ENCODE measurements at places on chromosomes 11 and 22.

GRCh38 chr11:95734009-95734572, 55.5 kb downstream of the FAM76B start:
- no peak for DNase-seq

DNA sequence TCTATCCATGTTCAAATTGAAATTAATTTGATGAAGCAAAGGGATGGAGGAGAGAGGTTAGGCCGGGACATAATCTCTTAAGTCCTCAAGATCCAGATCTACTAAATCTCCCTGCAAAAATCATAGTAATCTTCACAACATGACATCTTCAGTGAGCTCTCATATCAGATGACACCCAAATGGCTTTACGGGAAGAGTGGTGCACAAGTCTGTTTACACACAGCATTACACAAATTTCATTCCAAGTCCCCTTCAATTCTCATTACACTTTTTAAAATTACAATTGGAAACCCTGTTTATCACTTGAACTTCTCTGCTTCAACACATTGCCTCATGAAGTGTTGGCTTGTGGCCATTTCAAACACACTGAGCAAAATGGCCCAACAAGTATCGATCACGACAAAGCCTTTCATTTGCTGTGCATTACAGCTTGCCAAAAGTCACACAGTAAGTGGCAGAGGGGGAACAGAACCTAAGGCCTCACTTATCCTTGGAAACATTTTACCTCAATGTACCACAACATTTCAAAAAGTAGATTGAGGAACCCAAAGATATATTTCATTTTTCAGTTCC, 17.9 kb upstream of the TPH1 start:
- DNase-seq, result peak; percentile 94

- DNase-seq, result no peak
Measured at GRCh38 chr11:61922539-61922938, 5.2 kb upstream of the RAB3IL1 start.

DNA sequence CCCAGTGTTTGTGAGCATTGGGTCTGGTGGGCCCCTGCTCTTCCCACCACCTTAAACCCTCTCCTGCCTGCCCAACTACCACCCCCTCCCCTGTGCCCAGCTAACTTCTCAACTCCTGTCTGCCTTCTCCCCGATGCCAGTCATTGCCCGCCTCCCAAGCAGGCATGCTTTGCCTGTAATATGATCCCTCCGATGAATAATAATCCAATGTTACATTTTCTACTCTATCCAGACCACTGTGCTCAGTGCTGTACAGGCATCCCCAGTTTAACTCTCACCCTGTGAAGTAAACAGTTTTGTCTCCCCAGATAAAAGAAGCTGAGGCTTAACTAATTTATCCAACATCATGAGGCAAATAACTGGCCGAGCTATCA, 35.5 kb upstream of the OLFML1 start:
- no peak for DNase-seq

- DNase-seq, result no peak
Measured at GRCh38 chr11:25180187-25180586, 683.3 kb downstream of the LUZP2 start.

DNA sequence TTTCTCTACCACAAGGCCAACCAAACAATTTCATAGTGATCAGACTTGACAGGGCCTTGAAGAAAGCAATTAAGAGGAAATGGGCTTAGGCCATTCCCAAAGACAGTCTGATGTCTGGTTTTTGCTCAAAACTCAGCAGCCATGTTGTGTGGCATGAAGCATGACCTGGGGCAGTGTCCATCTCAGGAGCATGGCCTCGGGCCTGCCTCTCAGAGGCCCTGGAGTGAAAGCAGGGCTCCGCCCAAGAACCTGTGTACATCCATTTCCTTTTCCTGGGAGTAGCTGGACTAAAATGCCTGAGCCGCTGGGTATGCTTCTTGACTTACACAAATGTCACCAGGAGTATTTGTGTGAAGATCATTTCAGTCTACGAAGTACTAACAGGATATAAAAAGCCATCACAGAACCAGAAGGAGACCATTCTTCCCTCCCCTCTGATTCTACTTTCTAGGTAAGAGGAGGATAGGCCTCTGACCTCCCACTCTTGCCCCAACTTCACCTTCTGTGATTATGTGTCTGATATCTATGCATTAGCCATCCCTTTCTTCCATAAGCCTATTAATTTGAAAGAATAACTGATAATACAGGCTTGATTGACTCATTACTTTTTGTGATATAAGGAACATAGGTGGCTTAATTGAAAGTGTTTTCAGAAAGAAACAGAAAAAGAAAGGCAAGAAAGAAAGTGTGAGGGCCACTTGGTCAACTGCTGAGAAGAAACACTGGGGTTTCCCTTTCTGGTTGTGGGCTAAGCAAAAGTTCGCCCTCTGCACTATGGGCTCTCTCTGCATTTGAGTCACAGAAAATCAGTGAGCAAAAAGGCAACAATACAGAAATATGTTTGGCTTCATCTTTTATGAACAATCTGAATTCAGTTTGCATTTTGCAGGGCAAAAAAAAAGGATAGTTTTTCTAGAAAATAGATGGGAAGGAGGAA, 188.6 kb upstream of the MTMR2 start:
- DNase-seq, result no peak

- DNase-seq, result no peak
Measured at GRCh38 chr22:36398601-36399471, 11.1 kb upstream of the MYH9 start.

DNA sequence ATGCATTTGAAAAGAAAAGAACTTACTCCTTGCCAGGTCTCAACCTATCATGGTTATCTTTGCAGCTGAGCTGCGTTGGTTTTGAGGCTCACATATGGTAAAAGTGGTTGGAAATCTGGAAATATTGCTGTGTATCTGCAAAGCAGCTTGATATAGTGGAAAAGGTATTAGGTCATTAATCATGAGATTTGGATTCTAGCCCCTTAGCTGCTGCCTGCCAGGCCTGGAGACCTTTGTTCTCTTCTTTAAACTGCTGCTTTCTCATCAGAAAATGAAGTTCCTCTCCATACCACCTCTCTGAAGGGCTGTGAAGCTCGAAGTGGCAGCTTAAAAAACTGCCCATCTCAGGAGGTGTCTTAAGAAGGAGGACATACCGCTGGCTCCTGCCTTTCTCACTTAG, 5.7 kb downstream of the PPARA start:
- DNase-seq, result no peak

DNA sequence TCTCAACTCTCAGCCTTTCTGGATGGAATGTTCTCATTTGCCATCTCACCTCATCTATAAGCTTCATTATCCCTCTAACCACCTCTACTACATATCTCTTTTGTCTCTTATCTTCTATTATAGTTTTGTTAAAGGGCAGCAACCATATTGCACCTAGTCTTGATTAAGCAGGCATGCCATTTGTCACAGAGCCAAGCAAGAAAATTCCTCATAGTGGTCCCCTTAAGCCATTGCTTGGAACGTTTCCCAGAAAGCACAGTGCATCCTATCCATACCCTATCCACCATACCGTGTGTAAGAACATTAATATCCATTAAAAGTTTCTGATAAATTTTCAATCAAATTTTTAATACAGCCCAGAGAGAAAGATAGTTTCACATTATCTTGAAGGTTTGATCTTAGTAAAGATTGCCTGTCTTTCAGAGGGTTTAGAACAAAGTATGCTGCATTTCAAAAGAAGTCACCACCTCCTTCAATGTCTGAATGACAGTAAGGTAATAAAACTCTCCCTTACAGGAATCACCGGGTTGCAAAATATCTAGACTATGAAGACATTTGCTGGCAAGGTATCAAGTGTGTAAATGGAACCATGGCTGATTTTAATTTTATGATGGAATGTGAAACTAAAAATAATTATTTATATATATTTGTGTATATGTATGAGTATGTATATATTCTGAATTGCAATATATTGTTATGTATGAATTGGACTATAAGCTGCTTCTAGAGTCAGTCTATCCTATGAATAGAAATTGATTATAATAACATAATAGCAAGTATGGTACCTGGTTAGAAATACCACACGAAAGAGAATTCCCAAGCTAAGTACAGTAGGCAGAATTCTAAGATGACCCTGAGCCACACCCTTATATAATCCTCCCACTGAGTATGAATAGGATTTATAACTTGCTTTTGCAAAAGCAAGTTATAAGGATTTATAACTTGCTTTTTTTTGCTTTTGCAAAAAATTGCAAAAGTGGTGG, 1296.3 kb downstream of the LRRC4C start:
- DNase-seq, result no peak

DNA sequence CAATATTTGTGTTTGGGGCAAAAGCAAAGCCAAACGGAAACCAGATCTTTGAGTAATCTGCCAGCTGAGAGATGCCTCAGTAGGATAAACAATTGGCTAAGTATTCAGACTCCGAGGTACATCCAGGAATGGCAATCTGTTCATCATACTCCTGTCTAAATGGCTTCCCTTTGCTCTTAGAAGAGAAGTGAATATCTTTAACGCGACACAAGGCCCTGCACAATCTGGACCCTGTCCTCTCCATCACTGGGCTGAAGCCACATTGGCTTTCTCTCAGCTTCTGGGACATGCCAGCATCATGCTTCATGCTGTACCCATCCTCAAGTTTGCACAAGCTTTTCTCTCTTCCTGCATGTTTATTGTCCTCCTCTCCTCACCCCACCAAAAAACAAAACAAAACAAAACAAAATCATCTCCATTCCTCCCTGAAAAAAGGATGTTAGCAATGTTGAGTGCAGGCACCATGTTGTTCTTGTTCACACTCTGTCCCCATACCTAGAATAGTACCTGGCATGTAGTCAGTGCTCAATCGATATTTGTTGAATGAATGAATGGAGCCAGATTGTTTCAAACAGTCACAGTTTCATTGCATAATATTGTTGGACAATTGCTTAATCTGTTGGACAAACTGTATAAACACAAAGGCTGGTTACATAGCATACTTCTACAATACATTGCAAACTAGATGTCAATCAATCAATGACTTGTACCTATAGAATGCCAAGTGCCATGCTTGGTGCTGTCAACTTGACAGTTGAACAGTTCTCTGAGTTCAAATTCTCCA, 38.2 kb upstream of the SESN3 start:
- DNase-seq, result no peak

DNA sequence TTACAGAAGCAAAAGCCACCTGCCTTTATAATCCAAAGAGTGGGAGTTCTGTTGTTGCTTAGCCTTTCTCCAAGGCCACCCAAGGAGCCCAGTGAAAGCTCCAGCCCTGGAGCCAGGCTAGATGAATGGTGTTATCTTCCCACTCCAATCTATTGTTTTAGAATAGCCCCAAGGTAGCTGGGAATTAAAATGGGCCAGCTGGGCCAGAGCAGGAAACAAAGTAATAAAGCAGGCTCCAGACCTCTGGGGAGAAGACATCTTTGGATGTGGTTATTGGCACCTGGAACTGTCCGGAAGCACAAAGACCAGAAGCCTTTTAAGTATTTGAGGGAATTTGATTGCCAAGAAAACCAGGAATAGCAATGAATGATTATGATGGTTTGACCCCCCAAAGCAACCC, 8.8 kb downstream of the C11orf96 start:
- DNase-seq, result no peak

- no peak for DNase-seq
Measured at GRCh38 chr11:1199241-1199750, 23.6 kb upstream of the MUC5B start.

DNA sequence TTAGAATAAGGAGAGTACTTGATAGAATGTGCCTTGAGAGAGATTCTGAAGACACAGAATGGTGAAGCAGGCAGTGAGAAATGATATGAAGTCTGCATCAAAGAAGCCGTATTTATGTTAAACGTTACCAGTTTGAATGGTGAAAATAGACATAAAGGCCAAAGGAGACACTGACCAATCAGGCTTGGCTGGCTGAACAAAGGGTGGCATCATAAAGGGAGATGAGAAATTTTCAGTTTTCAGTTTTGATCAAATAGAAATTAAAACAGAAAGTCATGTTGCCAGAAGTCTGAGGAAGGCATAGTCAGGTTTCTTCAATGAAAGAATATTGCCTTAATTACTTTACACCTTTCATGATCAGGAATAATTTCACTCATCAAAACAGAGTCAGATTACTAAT, 6.6 kb downstream of the OR51F1 start:
- DNase-seq, result no peak

DNA sequence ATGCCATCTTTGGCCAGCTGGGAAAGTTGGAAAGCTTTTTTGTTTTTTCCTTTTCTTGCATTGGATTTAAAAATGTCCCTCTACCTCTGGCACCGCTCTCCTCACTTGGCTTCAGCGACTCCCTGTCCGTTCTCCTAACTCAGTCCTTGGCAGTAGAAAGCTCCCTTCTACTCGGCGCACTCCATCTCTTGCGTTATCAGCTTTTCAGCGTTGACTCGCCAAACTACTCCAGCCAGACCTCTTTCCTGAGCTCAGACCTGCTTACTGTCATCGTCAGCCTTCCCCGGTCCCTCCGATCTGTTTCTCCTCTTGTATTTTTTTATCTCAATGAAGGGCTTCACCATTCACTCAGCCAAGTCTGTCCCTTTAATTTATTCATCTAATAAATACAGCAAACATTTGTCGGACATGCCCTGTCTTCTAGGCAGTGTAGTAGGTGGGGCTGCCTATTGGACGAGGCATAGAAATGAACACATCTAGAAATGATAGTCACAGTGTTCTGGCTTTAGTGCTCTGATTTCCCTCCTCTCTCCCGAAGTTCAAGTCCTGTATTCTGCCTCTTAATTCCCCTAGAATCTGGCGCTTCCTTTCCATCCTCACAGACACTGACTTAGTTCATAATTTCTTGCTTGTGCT, 839 bp downstream of the CEP164 start:
- DNase-seq, result peak; percentile 8

- DNase-seq, result no peak
Measured at GRCh38 chr22:48488149-48488551, 1339.5 kb downstream of the BRD1 start.

GRCh38 chr11:12103411-12104225, 6.8 kb upstream of the MICAL2 start:
- DNase-seq, result no peak

GRCh38 chr11:67282155-67282875, 6.8 kb upstream of the ANKRD13D start:
- DNase-seq, result no peak

DNA sequence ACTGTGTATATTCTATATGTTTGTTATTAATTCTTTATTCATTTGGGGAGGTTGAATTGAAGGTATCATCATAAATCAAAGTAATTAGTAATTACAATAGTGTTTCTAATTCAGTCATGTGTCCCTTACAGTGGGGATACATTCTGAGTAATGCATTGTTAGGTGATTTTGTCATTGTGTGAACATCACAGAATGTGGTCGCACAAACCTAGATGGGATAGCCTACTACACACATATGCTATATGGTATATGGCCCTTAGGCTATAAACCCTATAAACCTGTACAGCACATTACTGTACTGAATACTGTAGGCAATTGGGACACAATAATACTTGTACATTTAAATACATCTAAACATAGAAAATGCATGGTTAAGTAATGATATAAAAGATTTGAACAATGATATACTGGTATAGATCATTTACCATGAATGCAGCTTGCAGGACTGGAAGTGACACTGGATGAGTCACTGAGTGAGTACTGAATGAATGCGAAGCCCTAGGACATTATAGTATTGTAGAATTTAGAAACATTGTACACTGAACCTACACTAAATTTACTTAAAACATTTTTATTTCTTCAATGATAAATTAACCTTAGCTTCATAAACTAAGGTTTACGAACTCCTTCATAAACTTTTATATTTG, 936.2 kb upstream of the CHORDC1 start:
- DNase-seq, result no peak
